ENCODE measurements at places on chromosomes 2 and 18.

- no peak overlapping the region for H3K4me3 ChIP-seq
- H3K4me1 ChIP-seq: peaks cover 19% of the 10 kb centered on the region
- H3K36me3 ChIP-seq: peaks cover 21% of the 10 kb centered on the region
- no peak for DNase-seq
- no peaks in the 10 kb centered on the region for H3K27me3 ChIP-seq
Observed at GRCh38 chr18:62583376-62583775, 60.6 kb downstream of the ZCCHC2 start.

- H3K4me3 ChIP-seq: peak overlapping the region; percentile 75
- DNase-seq: peak; percentile 49
- H3K36me3 ChIP-seq: peaks cover 40% of the 10 kb centered on the region
- no peaks in the 10 kb centered on the region for H3K27me3 ChIP-seq
- H3K27ac ChIP-seq: peak overlapping the region; percentile 98
Observed at GRCh38 chr2:85853499-85854165, 35.2 kb downstream of the ST3GAL5 start.

DNA sequence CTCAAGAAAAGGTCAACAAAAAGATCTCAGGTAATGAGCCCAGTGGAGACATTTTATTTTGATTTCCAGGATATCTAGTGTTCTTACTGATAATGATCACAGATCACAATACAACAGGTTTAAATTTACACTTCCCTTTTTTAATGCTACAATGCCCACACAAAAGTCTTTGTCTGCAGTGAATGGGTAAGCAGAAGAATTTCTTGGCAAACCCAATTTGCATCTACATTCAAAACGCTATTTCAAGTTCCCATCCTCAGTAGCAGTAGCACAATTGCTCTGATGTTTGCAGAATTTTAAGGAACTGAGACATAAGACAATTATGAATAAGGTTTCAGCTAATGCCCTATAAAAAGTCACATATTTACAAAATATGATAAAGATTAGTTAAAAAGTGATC lies 929.4 kb upstream of the PIK3C3 start:
- H3K4me3 ChIP-seq: no peak overlapping the region
- H3K36me3 ChIP-seq: no peaks in the 10 kb centered on the region
- H3K27me3 ChIP-seq: no peaks in the 10 kb centered on the region
- no peak overlapping the region for H3K27ac ChIP-seq

- no peak overlapping the region for H3K4me3 ChIP-seq
- peaks cover 27% of the 10 kb centered on the region for H3K36me3 ChIP-seq
- H3K27me3 ChIP-seq: no peaks in the 10 kb centered on the region
- no peak overlapping the region for H3K27ac ChIP-seq
- H3K4me1 ChIP-seq: no peaks in the 10 kb centered on the region
Observed at GRCh38 chr2:23828256-23828980, 98.5 kb downstream of the ATAD2B start.

- H3K4me3 ChIP-seq: no peak overlapping the region
- H3K27me3 ChIP-seq: no peaks in the 10 kb centered on the region
- H3K36me3 ChIP-seq: no peaks in the 10 kb centered on the region
Observed at GRCh38 chr2:172052000-172052983, 33.0 kb upstream of the DLX1 start.

GRCh38 chr2:27664154-27664574 lies 475 bp downstream of the SLC4A1AP start:
- no peak for DNase-seq
- peak overlapping the region; percentile 100 for H3K4me3 ChIP-seq
- H3K27me3 ChIP-seq: no peaks in the 10 kb centered on the region
- peaks cover 28% of the 10 kb centered on the region for H3K4me1 ChIP-seq
- H3K36me3 ChIP-seq: peaks cover 72% of the 10 kb centered on the region

DNA sequence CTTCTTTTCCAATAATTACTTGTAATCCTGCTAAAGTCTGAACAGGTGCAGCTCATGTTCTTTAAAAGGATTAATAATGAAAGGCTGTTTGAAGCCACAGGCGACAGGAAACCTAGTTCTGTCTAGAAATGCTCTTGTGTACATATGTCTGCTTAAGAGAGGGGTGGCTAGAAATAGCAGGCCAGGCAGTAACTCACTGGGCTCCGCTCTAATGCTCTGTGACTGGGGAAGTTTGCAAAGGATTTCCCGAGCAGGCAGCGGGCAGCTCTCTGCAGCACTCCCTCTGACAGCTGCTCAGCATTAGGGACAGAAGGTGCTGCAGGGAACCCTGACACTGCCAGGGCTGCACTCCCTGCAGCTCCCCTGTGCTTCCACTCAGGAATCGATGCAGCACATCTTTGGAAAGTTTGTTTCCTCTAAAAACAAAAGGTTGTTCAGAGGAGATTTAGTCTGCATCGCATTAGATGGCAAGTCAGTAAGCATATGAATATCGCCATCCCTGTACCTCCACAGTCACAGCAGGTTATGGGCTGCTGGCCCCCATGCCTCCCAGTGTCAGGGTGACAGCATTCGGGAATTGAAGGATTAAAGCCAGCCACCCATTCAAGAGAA lies 33.1 kb upstream of the TTC39C start:
- H3K36me3 ChIP-seq: peaks cover 5% of the 10 kb centered on the region
- no peaks in the 10 kb centered on the region for H3K27me3 ChIP-seq
- no peak for DNase-seq
- peaks cover 13% of the 10 kb centered on the region for H3K4me1 ChIP-seq

GRCh38 chr2:232097758-232098157 lies 136.2 kb downstream of the DIS3L2 start:
- peak overlapping the region; percentile 70 for H3K27ac ChIP-seq
- DNase-seq: no peak
- peaks cover 17% of the 10 kb centered on the region for H3K4me1 ChIP-seq
